NCI-H2171 (cell line): ENCODE measurements at places on chromosomes 16 and 17.

DNA sequence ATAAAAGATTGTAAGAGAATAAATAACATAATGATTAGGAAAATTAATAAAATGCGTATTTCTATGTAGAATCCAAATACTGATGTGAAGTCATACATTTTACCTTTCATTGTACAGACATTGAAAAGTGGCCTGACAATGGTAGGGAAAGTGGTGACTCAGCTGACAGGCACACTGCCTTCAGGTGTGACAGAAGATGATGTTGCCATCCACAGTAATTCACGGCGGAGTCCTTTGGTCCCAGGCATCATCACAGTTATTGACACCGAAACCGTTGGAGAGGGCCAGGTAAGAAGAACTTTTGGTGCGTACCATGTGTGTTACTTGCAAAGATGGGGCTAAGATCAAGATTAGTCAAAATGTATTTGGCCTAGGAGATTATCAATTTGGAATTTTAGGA lies 232.8 kb downstream of the BCAS3 start:
- no peak for DNase-seq

DNA sequence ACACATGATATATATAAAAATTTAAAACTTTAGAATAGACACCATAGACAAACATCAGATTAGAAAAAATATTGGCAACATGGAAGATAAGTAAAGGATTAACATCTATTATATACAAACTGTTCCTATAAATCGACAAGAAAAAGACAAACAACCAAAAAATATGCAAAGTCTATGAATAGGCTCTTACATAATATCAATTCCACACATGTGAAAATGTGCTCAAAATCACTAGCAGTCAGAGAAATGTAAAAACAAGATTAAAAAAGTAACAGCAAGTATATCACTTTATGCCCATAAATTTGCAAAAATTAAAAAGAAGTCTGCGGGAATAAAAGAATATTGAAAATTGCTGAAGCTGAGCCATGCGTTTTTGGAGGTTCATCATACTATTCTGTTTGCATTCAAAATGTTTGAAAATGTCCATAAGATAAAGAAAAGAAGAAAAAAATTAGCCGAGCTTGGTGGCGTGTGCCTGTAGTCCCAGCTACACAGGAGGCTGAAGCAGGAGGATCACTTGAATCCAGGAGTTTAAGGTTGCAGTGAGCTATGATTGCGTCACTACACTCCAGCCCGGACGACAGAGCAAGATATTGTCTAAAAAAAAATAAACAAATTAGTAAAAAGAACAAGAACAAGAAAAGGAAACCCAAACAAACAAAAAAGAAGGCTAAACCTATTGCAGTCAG lies 11.2 kb upstream of the ERN2 start:
- no peak for DNase-seq

DNA sequence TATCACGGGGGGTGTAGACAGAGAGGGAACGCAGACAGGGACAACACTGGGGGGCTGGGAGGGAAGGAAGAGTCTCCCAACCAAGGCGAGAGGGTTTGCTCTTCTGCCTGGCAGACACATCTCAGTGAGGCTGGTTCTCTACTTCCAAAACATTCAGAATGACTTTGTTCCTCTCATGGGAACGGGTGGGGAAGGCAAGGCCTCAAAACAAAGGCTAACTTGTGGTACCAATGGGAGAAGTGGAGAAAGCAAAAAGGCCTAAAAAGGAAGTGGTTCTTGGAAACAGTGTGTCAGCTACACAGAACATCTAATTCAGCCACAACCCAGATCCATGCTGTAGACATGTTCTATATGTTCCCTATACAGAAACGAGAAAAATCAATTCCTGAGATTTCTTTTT lies 7.5 kb downstream of the FLOT2 start:
- DNase-seq: no peak

- DNase-seq: no peak
These were observed 26.8 kb downstream of the LITAFD start for GRCh38 chr16:8908810-8909468.

GRCh38 chr16:15749371-15749770 lies 99.3 kb downstream of the NDE1 start:
- no peak for DNase-seq

DNA sequence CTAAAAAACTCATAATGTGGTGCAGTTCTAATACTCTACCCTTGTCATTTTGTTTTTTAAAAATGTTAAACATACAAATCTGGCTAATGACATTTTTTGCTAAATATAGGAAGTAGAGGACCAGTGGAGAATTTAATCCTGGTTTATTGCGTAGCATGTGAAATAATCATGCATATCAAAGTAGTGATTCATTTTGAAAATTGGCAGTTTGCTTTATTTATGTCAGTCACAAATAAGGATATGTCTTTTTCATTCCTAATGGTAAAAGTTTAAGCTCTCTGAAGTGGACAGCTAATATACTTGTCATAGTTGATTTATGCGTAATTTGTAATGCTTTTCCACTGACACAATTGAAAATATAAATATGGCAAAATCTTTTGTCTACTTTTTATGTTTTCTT lies 224.2 kb downstream of the BCAS3 start:
- no peak for DNase-seq

DNA sequence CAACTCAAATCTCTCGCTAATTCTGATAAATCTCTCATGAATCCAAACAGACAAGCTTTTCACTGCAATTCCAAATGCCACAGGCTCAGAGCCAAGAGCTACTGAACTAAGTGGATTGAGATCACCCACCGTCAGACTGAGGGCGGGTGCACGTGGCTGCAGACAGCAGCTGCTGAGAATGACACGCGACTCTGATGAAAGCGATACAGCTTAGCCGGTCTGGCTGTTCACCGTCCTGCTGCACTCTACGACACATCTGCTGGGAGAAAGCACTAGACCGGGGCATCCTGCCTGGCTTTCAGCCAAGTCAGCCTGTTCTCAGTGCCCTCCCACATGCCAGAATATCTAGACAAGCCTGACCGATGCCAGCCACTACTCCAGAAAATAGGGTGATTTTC lies 42.6 kb downstream of the KLHDC4 start:
- DNase-seq: peak; percentile 91

- DNase-seq: no peak
These were observed 37.0 kb upstream of the USP7 start for GRCh38 chr16:9000664-9001063.

DNA sequence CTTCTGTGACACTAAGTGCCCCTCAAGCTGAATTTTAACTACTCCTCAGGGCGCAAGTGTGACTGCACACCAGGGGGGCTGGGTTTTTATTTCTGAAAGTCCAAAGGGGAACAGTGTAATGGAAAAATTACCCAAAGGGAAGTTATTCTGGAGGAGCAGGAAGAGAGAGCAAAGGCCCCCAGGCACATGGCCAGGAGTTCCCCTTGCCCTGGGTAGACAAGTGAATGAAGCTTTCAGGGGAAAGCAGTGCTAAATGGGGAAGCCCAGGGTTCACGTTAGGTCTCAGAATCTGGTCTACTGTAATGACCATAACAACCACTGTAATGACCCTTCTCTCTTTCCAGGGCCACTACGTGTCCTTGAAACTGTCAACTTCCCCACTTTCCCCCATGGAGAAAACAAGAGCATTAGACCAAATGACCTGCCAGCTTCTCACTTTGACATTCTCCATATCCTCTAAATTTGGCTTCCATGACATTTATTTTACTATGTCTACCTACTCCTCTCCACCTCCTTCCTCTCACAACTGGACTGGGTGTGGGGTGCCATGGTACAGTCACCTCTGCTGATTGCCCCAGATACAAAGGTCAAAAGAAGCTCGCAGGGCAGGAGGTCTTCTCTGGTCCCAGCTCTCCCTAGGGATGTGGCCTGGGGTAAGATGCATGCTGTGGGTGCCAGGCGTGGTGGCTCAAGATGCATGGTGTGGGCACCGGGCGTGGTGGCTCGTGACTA lies 34.1 kb upstream of the MMP2 start:
- DNase-seq: no peak

GRCh38 chr16:27481282-27481934 lies 68.3 kb downstream of the GTF3C1 start:
- no peak for DNase-seq

GRCh38 chr17:19752216-19753050 lies 4.3 kb upstream of the ALDH3A1 start:
- no peak for DNase-seq

- DNase-seq: no peak
These were observed 133.1 kb downstream of the SDK2 start for GRCh38 chr17:73510981-73511718.

DNA sequence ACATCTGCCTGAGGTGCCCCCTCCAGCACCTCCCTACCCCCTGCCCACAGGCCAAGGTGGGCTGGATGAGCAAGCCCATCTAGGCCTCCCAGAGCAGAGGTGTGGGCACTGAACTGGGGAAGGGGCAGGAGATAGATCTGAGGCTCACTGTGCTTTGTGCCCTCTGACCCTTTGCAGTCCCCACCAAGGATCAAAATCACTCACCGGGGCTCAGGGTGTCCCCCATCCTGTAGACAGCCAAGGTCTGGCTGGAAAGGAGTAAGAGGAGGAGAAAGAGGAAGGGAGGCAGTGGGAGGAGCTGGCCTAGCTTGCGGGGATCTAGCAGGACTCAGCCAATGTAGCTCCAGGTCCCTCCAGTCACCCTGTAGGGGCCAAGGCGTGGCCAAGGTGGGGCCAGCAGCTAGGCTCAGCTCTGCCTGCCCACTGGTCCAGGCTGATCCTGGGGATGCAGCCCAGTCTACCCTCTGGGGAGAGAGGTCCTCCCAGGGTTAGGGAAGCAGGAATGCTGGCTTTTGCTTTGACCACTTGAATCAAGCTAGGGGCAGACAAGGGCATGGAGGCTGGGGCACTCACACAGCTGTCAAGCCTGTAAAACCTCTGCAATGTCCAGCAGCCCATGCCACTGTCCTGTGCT lies 1.8 kb downstream of the SLC12A4 start:
- no peak for DNase-seq

DNA sequence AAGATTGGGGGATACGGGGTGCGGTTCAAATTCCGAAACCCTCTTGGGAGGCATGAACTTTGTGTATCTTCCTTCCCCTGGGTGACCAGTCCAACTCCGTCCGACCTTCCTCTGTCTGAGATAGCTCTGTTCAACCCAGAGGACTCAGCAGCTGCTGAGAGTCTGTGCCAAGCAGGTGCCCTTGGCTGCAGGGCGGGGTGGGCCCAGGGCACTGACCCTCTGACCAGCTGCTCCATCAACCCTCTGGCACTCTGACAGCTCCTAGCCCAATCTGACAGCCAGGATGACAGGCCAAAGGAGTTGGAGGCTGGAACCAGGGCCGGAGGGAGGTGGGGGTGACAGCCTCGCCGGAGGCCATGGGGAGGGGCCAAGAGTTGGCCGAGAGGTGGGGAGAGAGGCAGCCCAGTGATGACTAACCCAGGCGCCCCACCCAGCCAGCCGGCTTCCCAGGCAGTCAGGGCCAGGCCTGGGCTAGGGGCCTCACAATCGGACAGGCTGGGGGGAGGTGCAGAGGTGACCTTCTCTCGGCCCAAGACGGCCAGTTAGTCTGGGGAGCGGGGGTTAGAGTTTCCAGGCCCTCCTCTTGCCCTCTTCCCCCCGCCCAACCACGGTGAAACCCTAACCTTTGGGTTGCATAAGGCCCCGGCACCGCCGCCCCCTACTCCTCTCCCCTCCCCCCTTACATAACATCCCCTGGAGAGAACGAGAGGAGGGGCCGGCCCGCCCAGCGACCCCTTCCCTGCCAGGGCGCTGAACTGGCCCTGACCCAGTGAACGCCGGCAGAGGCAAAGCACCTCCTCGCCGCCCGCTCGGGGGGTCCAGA lies 5.0 kb upstream of the TLCD2 start:
- DNase-seq: no peak

- DNase-seq: no peak
These were observed 3.4 kb upstream of the DPEP1 start for GRCh38 chr16:89610108-89610453.

- no peak for DNase-seq
These were observed 152.5 kb downstream of the LGALS9B start for GRCh38 chr17:20314834-20315233.

GRCh38 chr16:85056211-85056748 lies 28.7 kb downstream of the KIAA0513 start:
- DNase-seq: no peak

DNA sequence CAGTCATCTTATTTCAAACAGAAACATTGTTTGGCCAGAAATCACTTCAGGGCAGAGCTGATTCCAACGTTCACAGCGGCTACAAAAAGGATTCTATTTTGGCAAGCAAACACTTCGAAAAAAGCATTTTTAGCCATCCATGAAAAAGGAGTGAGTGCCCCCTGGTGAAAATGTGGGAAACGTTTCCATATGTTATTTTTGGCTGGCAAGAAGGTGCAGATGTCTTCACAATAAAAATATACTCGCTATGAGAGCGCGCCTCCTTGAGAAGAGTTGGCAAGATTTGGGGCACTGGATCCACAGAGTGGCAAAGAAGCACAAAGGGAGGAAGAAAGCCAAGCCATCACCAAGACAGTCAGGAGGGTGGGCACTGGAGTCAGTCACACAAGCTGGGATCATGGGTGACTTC lies 191.1 kb downstream of the CHD9NB start:
- peak; percentile 70 for DNase-seq

- peak; percentile 85 for DNase-seq
These were observed 53.7 kb downstream of the IQCK start for GRCh38 chr16:19771796-19772195.

DNA sequence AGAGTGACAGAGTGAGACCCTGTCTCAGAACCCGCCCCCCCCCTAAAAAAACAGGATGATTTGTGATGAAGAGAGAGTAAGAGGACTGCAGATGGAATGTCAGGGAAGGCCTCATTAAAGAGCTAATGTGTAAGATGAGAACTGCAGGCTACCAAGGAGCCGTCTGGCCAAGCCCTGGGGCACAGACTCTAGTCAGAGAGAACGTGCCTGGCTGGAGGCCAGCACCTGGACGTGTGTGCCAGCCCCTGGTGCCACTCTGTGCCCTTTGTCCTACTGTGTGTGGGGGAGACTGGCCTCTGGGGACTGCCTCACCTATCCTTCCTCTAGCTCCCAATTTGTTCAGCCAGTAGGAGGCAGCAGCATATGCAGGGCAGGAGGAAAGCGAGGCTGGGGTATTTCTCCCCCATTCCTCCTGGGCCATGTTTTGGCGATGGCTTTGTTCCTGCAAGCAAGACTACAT lies 37.1 kb downstream of the KNOP1 start:
- DNase-seq: peak; percentile 41

GRCh38 chr17:14330492-14330962 lies 29.6 kb downstream of the HS3ST3B1 start:
- DNase-seq: no peak

GRCh38 chr16:68636064-68636560 lies 9.0 kb upstream of the CDH3 start:
- DNase-seq: no peak

- DNase-seq: no peak
These were observed 27.7 kb upstream of the RBFOX1 start for GRCh38 chr16:7304958-7305357.

- no peak for DNase-seq
These were observed 113.2 kb downstream of the CCDC182 start for GRCh38 chr17:57631871-57632270.

GRCh38 chr16:11160676-11161115 lies 95.3 kb downstream of the SOCS1 start:
- DNase-seq: no peak

GRCh38 chr17:38705523-38705802 lies 390 bp downstream of the MLLT6 start:
- no peak for DNase-seq
